Fibroblast of skin of scalp (primary cell): ENCODE measurements at places on chromosomes 7 and 10.

DNA sequence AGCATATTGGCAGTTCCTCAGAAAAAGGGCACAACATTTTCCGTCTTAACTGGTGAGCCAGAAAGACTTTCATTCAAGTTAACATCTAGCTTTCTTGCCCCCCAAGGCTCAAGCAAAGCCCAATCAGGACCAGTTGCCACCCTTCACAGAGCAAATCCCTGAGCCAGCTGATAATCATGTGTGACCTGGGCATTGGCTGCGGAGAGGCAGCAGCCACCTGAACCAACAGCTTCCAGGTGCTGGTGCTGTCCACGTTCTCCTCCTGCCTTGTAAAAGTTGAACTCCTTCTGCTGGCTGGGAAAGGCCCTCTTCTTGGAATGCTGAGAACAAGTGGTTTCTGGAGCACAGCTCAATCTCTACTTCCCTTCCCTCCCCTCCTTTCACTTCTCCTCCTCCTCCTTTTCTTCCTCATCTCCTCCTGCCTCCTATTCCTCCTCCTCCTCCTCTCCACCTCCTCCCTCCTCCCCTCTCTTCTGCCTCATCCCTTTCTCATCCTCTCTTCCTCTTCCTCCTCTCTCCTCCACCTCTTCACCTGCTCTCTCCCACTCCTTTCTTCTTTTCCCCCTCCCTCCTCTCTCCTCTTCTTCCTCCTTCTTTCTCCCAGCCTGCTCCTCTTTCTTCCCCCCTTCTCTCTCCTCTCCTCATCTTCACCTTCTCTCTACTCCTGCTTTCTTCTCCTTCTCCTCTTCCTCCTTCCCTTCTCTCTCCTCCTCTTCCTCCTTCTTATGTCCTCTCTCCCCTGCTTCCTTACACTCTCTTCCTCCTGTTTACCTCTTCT lies 140.6 kb downstream of the JCAD start:
- DNase-seq: no peak

- DNase-seq: no peak
These were observed 76.8 kb downstream of the RALA start for GRCh38 chr7:39700165-39700564.

DNA sequence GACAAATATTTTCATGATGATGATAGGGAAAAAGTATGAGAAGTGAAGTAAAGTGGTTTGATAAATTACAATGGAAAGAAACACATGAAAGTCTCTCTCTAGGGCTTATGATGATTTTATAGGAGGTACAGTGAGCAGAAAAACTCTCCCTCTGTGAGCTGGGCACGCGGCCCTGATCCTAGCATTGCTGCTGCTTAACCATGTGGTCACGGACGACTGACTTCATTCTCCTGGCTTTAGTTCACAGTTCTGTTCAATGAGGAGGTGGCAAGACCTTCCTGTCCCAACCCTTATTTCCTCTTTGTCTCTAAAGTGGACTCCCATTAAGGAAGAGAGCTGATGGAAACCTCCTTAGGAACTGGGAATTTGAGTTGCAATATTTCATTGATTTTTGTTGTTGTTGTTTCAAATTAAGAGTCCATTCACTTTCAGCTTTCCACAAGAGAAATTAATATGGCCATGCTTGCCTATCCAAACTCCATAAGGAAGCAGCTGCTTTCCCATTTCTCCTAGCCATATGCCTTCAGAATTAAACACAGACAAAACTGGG lies 8.2 kb upstream of the PON3 start:
- no peak for DNase-seq

- no peak for DNase-seq
These were observed 16.5 kb downstream of the WDR86 start for GRCh38 chr7:151393031-151393977.

DNA sequence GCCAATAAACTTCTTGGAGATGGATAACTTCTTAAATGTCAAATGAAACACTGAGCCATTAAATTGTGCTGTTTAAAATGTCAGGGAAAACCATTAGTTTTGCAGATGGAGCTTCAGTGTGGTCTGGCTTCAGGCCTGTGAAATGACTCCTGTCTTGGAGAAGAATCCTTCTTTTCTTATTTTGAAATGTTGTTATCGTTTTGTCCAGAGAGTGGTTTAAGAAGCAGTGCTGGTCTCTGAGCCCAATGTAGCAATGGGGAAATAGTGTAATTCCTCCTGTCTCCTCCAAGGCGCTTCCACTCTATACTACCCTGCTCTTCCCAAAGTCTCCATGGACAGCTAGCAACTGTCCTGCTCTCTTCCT lies 177.6 kb downstream of the REEP3 start:
- DNase-seq: no peak

- DNase-seq: no peak
These were observed 41.6 kb downstream of the SLC39A12 start for GRCh38 chr10:17993361-17993760.

- peak; percentile 96 for DNase-seq
These were observed 189.5 kb downstream of the CXCL12 start for GRCh38 chr10:44195112-44196007.

DNA sequence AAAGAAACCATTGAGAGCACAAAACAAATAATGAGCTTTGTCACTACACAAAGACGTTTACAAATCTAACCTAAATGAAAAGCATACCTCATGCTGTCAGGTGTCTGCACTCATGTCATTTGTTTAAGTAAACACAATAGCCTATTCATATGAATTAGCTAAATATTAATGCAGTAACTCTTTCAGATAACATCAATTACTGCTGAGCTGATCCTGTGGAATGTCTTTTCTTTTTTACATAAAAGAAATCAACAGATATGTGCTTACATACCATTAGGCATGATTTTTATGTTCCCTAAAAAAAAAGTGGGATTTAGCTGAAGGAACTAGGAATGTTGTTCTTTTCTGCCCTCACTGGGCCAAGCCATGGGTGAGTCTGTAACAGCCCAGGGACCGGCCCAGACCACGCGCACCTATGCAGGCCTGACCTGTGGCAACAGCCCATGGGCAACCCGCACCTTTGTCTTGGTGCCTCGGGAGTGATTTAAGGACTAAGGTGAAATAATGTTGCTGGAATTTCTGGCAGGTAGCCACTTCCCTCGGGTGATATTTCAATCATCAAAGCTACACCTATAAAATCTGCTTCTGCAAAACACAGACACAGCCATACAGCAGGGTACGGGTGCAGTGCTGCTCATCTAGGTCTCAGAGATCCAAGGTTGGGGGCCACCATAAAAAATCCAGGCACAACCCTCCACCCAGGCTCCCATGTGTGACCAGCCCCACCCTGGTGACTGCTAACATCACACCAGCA lies 44.6 kb downstream of the FGFR2 start:
- no peak for DNase-seq

DNA sequence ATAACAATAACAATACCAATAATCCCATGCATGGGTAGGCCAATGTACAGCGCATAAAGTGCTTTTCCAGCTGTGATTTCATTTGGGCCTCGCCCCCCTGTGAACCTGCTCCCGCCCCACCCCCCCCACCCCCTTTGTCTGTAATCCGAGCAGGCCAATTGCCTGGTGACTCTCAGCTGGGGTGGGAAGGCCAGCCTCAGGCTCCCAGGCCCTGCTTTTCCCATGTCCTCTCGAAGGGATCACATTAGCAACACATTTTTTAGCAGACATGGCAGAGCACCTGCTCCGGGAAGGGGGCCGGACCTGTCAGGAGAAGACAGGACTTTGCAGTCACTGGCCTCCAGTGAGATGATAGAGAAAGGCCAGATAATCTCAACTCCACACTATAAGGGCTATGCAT lies 439.3 kb downstream of the RPS24 start:
- no peak for DNase-seq

GRCh38 chr10:33199731-33200232 lies 134.7 kb downstream of the NRP1 start:
- no peak for DNase-seq

- no peak for DNase-seq
These were observed 66.4 kb downstream of the CDC123 start for GRCh38 chr10:12262278-12262981.

DNA sequence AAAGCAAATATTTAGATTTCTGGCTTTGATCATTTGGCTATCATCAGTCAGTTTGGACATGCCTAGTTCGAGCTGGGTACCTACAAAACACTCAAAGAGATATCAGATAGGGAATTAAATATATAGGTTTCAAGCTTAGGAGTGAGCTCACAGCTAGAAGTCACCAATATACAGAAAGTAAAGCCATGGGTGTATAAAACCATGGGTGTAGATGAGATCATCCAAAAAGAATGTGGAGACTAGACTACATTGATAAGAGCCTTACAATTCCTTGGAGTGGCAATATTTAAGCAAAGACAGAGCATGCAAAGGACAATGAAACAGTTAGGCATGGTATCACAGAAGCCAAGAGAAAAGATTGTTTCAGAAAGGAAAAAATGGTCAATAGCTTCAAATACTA lies 7.2 kb upstream of the RALA start:
- peak; percentile 54 for DNase-seq

DNA sequence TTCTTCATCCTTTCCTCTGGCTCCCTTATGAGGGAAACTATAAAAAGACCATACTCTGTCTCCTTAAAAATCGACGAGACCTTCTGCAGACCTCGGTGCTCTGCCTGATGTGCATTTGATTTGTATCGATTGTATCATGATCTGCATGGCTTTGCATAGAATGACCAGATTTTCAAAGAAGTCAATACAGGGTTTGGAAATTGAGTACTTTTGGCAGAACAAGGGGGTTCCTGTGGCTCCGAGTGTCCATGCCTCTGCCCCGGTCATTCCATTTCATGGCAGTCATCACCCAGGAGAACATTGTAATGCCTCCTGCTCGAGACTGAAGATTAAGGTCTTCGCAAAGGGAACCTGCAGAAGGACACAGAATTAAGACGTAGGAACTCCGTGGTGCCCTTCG lies 685 bp downstream of the CASP2 start:
- DNase-seq: no peak

DNA sequence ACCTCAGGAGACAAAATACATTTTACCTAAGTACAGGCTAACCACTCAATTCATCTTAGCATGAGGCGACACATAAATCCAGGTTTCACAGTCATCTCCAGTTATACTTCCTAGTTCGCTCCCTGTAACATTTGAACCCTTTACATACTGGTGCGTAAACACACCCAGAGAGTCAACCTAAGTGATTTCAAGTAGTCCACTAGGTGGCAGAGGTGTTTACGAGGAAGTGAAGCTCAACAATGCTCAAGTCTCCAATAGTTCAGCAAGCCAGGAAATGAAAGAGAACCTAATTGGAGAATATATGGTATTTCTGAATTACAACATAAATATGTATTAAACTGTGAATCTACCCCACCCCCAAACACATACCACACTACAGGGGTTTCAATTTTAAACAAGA lies 76.3 kb upstream of the ABCB5 start:
- DNase-seq: no peak

DNA sequence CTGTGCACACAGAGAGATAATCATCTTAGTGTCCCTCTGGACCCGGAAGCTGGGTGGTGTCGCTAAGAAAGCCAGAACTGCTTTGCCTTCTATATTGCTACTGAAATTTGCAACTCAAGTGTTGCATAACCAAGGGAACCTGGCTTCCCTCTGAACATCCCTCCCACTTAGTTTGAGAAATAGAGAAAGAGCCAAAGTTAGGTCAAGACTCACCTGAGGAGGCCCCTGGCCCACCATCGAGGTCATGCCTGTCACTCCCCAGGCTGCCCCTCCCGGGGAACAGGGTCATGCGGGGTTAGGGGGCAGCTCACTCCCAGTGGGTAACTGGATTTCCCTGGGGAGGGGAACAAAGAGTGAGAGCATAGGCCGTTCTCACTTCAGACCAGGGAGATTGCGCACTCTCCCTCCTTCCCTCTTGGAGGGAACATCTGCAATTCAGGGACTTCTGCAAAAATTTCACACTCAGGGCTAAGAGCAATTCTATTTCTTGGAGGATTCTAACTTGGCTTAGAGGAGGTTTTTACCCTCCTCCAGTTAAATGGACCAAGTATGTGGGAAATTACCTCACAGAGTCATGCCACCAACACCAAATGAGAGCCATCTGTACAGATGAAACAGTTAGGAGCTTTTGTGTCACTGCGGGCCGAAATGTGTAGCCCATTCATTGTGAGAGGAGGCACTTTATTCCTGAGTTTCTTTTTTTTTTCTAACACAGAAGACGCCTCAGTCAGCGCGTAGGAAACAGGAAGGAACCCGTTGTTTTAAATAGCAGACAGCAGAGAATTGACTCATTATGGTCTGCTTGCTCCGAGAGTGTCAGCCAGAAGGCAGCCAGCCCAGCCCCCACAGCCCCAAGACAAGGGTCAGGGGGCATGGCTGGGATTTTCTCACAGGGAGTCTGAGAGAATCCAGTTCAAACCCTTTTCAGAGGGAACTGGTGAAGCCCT lies 221.3 kb downstream of the ARHGAP12 start:
- peak; percentile 81 for DNase-seq

DNA sequence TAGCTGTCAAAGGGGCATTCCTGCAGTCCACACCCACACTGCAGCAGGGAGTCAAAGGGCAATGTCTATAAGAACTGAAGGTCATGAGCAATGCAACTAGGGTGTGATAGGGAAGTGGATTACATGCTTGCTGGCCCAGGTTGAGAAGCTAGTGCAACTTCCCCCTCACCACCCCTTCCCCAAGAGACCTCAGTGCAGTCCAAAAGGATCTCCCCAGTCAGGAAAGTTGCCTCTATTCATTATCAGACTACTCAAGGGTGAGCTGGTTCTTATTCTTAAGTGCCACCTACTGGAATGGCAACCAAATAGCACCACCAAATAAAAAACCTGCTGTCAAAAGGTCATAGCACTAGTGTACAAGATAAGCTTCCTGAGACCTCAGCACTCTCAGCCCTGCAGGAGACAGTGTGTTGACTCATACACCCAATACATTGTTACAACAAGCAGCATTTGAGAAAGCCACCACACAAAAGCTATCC lies 28.2 kb downstream of the MTERF1 start:
- DNase-seq: no peak

GRCh38 chr10:119313024-119313423 lies 105.7 kb downstream of the GRK5 start:
- no peak for DNase-seq

DNA sequence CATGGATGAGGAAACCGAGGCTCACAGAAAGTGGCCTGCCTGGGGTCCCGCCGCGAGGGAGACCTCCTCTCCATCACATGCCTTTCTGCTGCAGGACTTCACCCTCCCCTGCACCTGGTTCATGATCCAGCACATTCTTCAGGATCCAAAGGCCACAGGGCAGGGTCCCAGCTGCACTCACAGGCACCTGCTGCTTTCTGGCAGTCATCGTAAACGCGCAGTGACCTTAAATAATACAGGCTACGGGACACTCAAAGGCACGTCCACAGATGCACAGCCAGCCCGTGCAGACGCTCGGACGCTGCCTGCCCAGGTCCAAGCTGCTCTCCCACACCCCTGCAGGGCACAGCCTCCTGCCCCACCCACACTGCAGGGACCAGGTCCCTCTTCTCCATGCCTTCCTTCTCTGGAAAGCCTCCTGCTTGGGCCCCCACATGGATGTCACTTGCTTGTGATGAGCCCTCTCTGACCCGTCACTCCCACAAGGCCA lies 49.9 kb downstream of the CALML3 start:
- no peak for DNase-seq

- no peak for DNase-seq
These were observed 192.9 kb upstream of the MBL2 start for GRCh38 chr10:52965509-52965908.
